Activated naive CD8-positive, alpha-beta T cell treated with anti-CD3 and anti-CD28 coated beads for 36 hours (primary cell): ENCODE measurements at places on chromosomes 2 and 18.
A peak's percentile ranks its signal among the peaks of the same experiment; 100 is the strongest.

DNA sequence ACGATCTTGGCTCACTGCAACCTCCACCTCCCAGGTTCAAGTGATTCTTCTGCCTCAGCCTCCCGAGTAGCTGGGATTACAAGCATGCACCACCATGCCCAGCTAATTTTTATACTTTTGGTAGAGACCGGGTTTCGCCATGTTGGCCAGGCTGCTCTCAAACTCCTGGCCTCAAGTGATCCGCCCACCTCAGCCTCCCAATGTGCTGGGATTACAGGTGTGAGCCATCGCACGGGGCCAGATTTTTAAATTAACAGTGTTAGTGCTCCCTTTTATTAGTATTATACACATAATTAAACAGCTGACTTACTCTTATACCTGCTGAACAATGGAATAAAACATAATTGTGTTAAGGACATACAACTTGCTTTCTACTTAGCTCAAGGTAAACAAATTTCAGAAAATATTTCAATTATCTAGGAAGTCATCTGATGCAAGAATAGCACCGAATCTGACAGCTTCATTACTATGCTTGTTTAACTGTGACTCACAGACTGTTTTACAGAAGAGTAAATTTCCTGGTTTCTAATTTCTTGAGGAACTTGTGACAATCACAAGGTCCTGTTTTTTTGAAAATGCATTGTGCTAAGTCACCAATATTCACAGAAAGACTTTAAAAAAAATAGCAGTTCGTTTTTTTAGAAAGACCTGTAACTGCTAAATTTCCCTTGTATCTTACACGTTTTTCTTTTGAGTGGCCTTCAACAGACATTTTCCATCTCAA lies 51.2 kb downstream of the SPIRE1 start:
- DNase-seq, result no peak

DNA sequence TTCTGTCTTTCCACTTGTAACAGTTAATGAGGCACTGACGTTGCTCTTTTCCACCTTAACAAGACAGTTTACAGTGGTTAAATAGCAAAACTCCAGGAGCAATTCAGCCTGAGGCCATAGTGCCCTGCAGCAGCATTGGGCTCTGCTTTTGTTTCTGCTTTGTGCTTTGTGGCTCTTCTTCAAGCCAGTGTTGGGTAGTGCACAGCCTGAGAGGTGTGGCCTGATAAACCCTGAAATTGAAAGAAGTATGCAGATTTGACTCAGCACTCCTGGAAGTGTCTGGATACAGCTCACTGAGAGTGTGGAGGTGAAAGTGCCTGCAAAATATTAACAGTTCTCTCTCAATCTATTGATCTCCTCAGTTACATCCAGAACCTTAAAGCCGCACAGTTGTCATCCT lies 63.0 kb downstream of the STK25 start:
- no peak for DNase-seq

DNA sequence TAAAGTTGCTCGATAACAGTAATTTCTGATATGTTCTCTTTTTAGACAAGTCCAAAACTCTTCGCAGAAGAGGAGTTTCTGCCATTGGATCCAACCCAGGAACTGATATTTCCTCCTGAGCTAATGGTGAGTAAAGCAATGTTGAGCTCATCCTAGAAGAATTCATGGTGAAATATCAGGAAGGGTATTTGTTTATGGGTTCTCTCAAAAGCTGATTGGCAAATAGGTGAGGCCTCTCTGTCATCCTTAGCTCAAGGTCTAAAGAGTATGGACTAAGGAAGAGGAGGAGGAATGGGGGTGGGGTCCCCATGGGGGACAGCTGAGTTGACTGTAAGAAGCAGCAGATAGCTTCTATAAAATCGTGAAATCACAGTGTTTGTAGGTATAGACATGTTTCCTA lies 18.2 kb downstream of the AOX1 start:
- DNase-seq, result no peak

DNA sequence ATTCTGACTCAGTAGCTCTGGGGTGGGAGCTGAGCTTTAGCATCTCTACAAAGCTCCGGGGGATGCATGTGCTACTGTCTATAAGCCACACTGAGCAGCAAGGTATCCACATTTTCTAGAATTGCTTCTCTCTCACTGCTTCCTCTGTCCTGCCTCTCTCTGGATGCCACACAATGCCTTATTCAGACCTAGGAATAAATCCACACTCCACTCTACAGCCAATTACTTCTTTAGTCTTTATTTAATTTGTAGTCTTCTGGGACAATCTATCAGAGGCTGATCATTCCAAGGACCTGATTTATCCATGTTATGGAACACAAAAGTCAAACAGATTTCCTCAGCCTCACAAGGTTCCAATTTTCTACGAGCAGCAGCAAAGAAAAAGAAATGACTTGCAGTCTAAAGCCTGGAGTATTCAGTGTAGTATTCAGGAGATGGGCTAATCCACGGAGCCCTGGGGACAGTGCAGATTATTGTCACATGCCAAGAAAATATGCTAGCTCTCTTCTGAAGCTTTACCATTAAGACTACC lies 4.4 kb downstream of the BCL2 start:
- no peak for DNase-seq

DNA sequence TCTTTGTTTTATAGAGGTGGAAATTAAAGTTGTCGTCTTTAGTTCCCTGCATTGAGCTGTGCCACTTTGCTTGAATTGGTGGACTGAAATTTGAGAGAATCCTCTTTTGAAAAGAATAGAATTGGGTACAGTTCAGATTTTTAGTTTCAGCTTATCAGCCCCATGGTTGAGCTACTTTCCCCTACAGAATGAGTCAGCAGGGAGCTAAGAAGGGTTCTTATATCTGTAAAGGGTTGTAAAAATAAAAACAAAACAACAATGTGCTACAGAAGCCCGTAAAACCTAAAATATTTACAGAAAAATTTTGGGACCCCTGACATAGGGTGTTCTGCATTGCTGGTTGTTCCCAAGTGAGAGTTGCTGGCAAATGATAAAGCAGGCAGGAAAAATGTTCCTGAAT lies 12.6 kb downstream of the SLC20A1 start:
- DNase-seq, result no peak

DNA sequence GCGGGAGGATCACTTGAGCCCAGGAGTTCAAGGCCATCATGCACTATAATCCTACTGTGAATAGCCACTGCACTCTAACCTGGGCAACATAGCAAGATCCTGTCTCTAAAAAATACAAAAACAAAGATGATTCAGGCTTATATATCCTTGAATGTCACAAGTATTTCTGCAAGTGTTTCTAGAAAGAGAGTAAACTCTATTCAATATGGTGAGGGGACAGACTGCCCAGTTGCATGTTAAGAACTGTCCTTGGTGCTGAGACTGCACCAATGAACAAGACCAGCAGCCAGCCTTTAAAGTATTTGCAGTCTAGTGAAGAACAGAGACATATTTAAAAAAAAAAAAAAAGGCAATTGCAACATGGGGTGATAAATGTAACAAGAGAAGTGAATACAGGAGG lies 16.4 kb downstream of the MAP3K19 start:
- DNase-seq, result no peak

DNA sequence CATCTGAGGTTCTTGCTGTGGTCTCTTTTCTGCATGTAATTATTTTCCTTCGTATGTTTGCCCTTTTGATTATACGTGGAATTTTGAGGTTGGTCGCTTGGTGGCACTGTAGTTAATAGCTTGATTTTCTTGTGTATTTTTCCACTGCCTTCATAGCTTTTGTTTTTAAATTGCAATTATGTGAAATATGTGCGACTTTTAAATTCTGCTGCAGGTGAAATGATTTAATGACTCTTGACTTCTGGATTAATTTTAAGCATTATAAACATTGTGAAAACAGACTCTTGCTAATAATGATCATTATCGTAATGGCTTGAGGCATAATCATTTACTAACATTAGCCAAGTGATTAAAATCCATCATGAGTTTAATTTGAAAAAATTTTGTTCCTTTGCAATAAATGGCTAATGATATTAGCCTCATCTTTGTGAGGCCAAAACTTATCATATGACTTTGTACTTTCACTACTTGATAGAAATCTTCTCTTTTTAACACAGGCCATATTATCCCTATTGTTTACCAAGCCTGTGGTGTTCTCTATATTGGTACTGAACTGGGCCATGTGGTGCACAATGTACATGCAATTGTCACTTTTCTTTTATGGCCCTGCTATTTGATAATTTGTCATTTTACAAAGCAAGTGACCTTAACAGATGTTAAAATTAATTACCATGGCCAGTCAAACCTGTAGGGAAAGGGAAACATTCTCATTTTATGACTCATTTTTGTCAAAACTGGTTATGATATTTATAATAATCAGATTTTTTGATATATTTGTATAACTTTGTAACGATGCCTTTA lies 62.8 kb upstream of the NEUROD1 start:
- DNase-seq, result peak; percentile 2
